ENCODE measurements at places on chromosomes 3 and 15.

- no peak for DNase-seq
These were observed 12.0 kb downstream of the VPS8 start for GRCh38 chr3:184823990-184824389.

DNA sequence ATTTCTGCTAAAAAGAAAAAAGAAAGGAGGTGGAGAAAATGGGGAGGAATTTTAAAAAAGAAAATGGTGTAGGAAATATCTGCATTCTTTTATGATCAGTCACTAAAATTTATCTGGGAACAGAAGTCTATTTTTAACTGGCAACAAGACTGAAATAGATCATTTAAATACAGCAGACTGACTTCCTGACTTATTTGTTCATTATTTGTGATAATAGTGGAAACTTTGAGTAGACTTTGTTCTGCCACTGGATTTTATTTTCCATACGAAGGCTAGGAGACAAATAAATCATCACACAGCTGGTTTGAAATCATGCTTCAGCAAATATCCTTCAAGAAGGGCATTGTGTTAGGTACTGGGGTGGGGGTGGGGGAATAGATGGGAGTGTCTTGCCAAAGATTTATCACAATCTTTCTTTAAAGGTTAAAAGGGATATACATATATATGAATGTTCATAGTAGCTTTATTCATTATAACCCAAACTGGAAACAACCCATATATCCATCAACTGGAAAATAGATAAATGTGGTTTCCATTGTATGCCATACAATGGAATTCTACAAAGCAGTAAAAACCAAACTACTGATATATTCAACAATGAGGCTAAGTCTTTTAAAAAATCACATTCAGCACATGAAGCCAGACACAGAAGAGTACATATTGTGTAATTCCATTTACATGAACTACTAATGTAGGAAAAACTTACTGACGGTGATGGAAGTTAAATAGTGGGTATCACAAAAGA is 4.7 kb upstream of the CLASP2 start:
- no peak for DNase-seq

- DNase-seq: no peak
These were observed 195.9 kb upstream of the LRRN1 start for GRCh38 chr3:3603351-3603750.

- no peak for DNase-seq
These were observed 340.4 kb downstream of the EPHB1 start for GRCh38 chr3:135135445-135135844.

DNA sequence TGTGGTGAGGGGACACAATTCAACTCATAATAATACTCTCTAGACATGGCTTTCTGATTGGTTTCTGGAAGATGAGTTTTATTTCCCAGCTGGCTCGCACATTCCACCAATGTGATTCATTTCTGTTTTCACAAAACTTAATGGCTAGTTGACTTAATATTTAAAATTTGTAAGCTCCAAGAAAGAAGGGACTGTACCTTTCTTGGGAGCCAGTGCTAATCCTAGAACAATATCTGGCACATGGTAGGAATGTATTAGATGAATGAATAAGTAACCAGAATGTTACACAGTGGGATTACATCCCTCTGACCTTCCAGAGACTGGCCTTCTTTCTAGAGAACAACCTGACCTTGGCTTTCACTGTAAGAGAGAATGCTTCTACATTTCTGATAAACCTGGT is 262.8 kb downstream of the RORA start:
- DNase-seq: no peak

DNA sequence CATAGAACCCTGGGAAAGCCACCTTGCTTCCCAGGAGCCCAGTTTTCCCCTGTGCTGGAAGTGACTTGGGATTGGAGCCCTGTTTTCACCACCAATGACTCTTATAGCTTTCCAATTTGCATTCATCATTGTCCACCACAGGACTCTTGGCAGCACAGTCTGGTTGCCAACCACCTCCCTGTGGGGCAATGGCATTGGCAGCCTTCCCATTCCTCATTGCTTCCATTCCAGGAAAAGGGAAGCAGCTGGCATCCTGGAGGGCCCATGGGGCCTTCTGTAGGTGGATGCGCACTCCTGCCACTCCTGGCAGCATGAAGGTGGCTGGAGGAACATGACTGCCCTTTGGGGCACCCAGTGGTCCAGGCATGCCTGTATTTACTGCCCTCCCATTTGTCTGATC is 57.7 kb downstream of the FEM1B start:
- no peak for DNase-seq

- no peak for DNase-seq
These were observed 86.8 kb downstream of the CYP19A1 start for GRCh38 chr15:51251556-51251955.

DNA sequence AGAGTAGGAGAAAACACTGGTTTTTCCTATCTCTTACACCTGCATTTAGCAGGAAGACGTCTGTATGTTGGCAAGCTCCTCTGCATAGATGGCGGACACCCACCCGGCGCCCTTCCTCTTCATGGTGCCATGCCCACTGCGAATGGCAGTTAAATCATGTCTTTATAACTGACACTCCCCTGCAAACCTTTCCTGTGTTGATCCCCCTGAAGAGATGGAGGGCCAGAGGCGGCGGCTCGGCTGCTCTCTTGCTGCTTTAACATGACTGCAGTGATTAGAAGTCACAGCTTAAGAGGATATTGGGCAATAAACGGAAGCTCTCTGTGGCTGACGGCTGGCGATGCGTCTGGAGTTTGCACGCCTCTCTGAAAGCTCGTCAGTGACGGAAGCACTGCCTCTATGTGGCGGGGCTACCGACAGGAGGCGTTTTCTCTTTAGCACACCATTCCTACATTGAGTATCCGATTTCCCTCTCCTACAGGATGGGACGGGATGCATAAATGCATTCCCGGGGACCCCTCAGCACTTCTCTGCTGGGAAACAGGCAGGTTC is 25.5 kb upstream of the SNRPA1 start:
- no peak for DNase-seq

DNA sequence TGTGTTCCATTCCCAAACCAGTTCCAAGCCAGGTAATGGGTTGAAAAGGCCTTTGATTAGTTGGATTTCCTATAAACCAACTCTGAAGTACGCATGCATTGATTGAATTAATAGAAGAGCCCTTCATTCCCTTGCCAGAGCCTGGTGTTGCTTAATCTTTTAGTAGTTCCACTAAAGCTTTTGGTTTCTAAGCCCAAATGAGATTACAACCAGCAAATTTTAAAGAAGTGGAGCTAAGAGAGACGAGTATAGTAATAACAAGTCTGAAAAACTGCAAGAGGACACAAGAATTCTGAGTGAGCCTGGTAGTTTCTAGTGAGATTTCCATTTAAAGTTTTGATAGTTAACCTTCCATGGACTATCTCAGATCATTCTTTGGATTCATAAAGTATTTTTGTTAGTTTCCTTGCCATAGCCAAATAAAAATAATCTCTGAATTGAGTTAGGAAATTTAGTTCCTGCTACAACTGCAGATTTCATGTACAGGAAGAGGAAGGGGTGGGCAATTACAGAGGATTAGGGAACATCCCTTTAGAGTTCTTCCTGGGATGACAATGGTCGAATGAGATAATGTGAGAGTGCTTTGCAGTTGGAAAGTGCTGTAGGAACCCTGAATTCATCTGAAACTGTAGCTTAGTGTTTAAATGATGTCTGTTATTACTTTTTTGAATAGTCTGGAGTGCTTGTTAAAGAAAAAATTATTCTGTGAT is 136.8 kb downstream of the FNDC3B start:
- no peak for DNase-seq

DNA sequence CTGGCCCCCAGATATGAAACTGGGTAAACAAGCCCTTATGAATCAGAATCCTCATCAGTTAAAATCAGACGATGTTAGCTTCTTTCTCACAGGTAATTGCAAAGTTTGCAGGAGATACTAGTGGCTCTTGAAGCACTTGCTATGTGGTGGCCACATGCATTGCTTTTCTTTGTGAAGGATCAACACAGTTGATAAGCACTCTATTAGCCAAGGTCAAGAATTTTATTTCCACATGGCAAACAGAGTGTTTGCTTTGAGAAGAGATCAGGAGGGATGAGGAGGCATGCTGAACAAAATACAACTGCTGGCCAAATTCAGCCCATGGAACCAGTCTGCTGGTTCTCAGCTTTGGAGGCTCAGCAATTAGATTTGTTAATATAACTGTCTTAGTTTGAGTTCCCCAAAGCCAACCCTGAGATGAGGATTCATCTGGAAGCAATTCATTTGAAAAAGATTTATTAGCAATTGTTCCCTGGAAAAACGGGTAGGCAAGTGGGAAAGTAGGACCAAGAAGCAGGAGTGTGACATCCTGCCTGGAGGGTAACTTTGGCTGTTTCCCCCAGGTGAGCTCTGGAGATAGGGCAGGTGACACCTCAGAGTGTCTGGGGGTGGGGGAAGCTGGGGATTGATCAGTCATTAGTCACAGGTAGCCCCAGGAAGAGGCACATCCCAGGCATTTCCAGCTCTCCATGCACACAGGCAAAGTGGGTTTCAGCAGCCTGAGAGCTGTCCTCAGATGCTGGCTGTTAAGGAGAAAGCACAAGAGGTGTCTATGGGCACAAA is 180.3 kb downstream of the ABHD5 start:
- no peak for DNase-seq

DNA sequence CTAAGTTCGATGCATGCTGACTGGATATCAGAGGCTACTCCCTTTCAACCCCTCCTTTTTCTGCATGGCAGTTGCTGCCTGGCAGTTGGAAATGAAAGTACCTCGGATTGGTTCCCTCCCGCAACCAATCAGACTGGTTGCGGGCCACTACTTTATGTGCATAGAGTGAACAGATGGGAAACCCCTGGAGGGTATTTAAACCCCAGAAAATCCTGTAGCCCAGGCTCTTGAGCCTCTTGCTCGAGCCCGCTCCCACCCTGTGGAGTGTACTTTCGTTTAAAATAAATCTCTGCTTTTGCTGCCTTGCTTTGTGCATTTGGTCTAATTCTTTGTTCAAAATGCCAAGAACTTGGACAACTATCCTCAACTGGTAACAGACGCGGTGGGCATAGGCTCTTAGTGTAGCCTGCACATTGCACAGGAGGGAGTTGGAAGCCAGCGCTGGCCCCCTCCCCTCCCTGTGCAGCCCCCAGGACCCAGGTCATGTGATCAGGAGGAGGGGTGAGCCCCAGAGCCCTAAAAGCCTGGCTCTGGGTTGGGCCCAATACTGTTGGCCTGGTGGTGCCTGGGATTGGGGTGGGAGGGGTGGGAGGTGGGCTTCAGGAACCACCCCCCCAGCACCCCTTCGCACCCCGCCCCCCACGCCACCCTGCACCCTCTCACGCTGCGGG is 26.8 kb downstream of the RHCG start:
- DNase-seq: no peak

DNA sequence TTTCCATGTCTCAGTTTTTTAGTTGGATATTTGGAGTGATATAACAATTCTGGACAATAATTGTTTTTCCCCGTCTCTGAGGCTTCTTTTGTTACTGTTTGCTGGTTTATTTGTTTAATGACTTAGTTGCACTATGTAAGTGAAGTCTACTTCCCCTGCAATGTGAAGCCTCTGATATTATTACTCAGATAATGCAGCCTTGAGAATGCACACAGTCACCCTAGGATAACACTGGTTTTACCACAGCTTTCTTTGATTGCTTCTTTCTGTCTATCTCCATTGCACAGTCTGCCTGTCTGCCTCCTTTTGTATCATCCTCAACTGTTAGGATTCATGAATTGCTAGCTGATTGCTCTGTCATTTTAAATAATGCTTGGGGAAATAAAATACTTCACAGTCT is 208.7 kb upstream of the ROBO1 start:
- no peak for DNase-seq

- no peak for DNase-seq
These were observed 10.3 kb downstream of the LPP start for GRCh38 chr3:188164248-188164687.

DNA sequence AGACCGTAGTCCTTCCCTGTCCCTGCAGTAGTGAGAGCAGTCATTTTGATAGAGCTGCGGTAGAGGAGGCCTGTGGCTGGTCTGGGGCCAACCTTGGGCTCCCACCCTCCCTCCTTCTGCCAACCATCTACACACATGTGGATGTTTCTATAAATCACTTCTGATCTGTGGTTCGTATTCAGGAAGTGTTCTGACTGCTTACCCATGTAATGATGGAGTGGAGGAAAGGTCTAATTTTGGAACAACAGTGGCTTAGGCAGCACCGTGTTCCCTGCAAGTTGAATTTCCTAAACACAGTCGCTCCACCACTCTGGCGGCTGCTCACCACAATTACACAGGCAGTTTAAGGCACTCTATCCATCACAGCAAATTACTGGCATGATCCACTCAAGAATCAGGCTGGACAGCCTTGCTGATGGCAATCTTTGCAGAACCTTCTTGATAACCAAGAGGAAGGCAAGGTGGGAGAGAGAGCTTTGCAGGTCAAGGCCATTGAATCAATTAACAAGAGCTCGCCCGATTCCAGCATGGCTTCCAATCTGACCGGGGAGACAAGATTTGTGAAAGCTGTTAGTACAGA is 104.7 kb upstream of the VEPH1 start:
- DNase-seq: no peak

GRCh38 chr3:157128771-157129681 is 30.9 kb downstream of the CCNL1 start:
- no peak for DNase-seq

DNA sequence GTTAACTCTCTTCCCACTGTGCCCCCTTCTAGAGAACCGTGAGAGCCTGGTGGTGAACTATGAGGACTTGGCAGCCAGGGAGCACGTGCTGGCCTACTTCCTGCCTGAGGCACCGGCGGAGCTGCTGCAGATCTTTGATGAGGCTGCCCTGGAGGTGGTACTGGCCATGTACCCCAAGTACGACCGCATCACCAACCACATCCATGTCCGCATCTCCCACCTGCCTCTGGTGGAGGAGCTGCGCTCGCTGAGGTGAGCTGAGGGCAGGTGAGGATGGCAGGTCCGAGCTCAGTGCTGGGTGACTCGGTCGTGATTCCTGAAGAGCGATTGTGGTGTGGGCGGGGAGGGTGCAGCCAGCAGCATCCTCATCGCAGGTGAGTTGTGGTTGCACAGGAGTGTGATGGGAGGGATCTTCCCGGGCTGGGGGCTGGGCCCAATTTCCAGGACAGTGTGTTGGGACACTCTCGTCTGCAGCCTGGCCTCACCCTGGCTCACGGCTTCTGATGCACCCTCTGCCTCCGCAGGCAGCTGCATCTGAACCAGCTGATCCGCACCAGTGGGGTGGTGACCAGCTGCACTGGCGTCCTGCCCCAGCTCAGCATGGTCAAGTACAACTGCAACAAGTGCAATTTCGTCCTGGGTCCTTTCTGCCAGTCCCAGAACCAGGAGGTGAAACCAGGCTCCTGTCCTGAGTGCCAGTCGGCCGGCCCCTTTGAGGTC is 8.0 kb downstream of the MCM2 start:
- no peak for DNase-seq

DNA sequence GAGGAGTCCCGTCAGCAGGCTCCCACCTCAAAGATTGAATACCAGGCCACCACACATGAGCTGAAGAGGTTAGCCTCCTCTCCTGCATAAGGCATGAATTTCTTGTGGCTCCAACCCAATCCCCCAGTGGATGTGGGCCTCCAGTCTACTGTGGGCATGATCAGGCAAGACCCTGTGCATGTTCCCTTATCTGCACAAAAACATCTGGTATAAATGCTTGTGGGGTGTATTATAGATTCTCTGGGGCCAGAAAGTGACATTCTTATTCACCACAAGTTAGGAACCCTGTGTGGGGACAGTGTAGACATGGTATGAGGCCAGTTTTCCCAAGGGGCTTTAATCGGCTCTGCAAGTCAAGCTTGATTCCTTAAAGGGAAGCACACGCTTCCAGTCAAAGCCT is 18.2 kb upstream of the UBP1 start:
- no peak for DNase-seq

GRCh38 chr3:65018801-65019200 is 331.0 kb upstream of the ADAMTS9 start:
- DNase-seq: no peak

- no peak for DNase-seq
These were observed 22.6 kb upstream of the PEX5L start for GRCh38 chr3:180059356-180059755.
